ENCODE measurements at places on chromosomes 5 and 9. TPM values are rescaled to one million over a fixed set of nuclear protein-coding genes. Genes with fewer than 3 reads are reported as not detected.
A peak's percentile ranks its signal among the peaks of the same experiment; 100 is the strongest.

DNA sequence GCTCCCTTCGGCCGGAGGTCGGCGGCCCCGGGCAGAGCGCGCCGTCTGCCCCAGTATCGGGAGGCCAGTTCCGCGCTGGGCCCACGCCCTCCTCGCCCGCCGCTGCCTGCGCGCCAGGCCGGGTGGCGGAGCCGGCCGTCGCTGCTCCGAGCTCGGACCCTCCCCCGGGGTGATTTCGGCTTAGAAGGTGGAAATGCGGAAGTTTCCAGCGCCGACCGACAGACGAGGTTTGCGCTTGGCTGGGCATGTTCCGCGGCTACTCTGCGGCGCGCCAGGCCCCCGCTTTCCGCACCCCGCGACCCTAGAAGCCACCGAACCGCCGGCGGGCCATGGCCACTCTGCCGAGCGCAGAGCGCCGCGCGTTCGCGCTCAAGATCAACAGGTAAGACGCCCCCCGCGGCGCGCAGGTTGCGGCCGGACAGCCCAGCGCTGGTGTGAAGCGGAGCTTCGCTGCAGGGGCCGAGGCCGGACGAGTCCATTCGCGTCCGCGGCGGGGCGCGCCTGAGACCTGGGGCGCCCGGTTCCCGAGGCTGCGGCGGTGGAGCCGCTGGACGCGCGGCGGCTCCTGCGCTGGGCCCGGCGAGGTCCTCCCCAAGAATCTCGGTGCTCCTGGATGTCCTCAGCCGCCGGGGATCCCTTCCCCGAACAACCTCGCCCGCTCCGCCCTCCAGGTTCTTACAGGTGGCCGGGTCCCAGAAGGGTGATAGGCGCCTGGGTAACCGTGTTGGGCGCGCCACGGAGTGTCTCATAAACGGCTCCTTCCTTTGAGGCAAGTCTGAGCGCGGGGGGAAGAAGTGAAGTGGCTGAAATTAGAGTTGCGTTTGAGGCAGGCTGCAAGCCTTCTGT is at the start of gene DOCK8:
TSS of gene DOCK8 (plus strand) at position 218 of the 846 bp plus-strand sequence. CDS start at position 330, 112 bp downstream.
- H3K36me3 ChIP-seq, result no peaks in the 10 kb centered on the region
- H3K27ac ChIP-seq, result peak within 1 kb of the TSS; percentile 61
- H3K4me1 ChIP-seq, result peaks cover 37% of the 10 kb centered on the region
- no peaks in the 10 kb centered on the region for H3K27me3 ChIP-seq
- peak within 1 kb of the TSS; percentile 79 for H3K4me3 ChIP-seq
- peak; percentile 91 for DNase-seq

DNA sequence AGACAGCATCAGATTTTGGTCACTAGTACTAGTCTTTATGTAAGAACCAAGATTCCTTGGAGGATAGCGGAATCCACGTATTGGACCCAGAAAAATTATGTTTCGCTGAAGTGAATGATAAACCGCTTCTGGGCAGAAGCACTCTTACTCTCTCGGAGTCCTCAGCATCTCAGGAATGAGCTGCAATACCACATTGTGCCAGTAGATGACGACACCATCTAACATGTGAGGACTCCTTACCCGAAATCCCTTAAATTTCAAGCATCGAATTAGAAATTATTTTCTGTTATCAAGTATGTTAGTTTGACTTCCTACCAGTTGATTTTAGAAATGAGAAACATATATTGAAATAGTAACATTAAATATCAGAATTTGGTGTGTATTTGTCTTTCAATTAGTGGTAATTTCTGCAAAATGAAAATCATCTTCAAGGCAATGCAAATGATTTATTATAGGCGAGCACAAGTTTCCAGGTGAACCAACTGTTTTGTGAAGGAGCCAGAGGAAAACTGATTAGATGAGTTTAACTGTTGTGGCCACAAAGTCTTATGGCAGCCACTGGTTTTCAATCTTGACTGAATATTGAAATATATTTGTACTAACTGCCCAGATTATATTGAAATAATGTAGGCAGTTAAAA is 66.0 kb upstream of the CAMK4 start:
- H3K27ac ChIP-seq, result no peak overlapping the region
- peak; percentile 70 for DNase-seq
- H3K4me1 ChIP-seq, result no peaks in the 10 kb centered on the region
- H3K27me3 ChIP-seq, result no peaks in the 10 kb centered on the region
- H3K4me3 ChIP-seq, result no peak overlapping the region

DNA sequence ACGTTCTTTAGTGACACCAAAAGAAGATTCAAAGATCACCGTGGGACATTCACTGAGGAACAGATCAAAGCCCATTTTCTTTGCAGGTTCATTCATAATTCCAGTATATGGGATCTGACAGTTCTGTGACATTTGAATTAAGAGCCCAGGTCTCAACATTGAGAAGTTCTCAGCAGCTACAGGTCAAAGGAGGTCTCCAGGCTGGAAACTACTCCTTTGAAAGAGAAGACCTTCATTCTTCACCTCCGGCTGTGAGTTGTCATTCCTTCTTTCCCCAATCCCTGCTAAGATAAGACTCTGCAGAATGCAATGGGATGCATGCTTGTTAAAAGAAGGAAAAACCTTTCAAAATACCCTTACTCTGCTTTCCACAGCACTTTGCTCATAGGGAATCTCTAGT is 79.0 kb downstream of the COL23A1 start:
- peaks cover 3% of the 10 kb centered on the region for H3K27me3 ChIP-seq
- no peak overlapping the region for H3K27ac ChIP-seq
- no peaks in the 10 kb centered on the region for H3K36me3 ChIP-seq

GRCh38 chr5:61626639-61627282 is 294.7 kb downstream of the ZSWIM6 start:
- H3K36me3 ChIP-seq, result no peaks in the 10 kb centered on the region
- H3K27ac ChIP-seq, result no peak overlapping the region
- H3K27me3 ChIP-seq, result no peaks in the 10 kb centered on the region
- peaks cover 21% of the 10 kb centered on the region for H3K4me1 ChIP-seq
- DNase-seq, result peak; percentile 22

DNA sequence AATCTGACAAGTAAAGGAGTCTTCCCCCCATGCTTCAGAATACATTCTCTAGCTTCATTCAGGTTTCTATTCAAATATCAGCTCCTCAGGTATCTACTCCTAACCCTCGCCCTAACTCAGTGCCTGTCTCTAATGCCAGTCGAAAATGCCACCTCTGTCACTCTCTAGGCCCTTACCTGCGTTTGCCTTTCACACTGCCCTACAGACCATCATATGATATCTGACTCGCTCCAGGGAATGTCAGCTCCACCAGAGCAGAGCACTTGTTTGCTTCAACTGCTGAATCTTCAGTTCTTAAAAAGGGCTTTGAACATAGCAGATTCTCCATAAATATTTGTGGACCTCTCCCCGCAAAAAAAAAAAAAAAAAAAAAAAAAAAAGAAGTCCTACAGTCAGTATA is 46.7 kb downstream of the ADRB2 start:
- no peaks in the 10 kb centered on the region for H3K27me3 ChIP-seq
- no peak for DNase-seq
- no peak overlapping the region for H3K27ac ChIP-seq

GRCh38 chr5:35082530-35082929 is 34.8 kb upstream of the AGXT2 start:
- no peaks in the 10 kb centered on the region for H3K27me3 ChIP-seq
- no peak overlapping the region for H3K4me3 ChIP-seq
- no peaks in the 10 kb centered on the region for H3K36me3 ChIP-seq
- H3K27ac ChIP-seq, result no peak overlapping the region
- no peak for DNase-seq

- peaks cover 14% of the 10 kb centered on the region for H3K36me3 ChIP-seq
- peaks cover 73% of the 10 kb centered on the region for H3K4me1 ChIP-seq
- H3K4me3 ChIP-seq, result peak overlapping the region; percentile 93
- H3K27me3 ChIP-seq, result no peaks in the 10 kb centered on the region
- no peak for DNase-seq
Observed at GRCh38 chr5:119355244-119355638, 578 bp upstream of the TNFAIP8 start.

- H3K4me1 ChIP-seq, result peaks cover 72% of the 10 kb centered on the region
- peak overlapping the region; percentile 78 for H3K27ac ChIP-seq
- no peaks in the 10 kb centered on the region for H3K27me3 ChIP-seq
- DNase-seq, result peak; percentile 50
- H3K36me3 ChIP-seq, result no peaks in the 10 kb centered on the region
Observed at GRCh38 chr5:158753354-158753753, 346.4 kb downstream of the EBF1 start.

GRCh38 chr5:162888268-162888667 is 549.1 kb upstream of the CCNG1 start:
- no peaks in the 10 kb centered on the region for H3K36me3 ChIP-seq
- H3K27me3 ChIP-seq, result no peaks in the 10 kb centered on the region
- H3K4me3 ChIP-seq, result no peak overlapping the region
- no peaks in the 10 kb centered on the region for H3K4me1 ChIP-seq
- no peak overlapping the region for H3K27ac ChIP-seq

DNA sequence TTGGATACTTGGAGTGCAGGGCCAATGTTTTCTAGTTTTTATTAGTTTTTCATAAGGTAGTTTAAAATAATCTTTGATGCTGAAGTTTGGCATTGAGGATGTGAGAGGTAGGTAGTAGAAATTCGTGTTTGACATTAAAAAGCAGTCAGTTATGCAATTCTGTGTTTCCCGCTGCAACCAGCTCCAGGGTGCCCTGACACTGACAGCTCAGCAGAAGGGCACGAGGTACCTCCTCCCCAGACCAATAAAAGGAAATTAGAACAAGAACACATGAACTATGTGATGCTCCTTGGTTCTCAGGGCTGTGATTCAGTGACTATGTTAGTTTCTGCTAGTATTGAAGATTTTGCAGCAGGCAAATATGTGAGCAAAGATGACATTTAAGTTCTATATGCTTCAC is 40.2 kb downstream of the NSUN2 start:
- no peak overlapping the region for H3K4me3 ChIP-seq
- no peaks in the 10 kb centered on the region for H3K36me3 ChIP-seq
- no peak for DNase-seq
- no peak overlapping the region for H3K27ac ChIP-seq
- H3K4me1 ChIP-seq, result no peaks in the 10 kb centered on the region

GRCh38 chr5:174837919-174838902 is 113.8 kb downstream of the MSX2 start:
- no peak overlapping the region for H3K4me3 ChIP-seq
- H3K27ac ChIP-seq, result no peak overlapping the region

- DNase-seq, result no peak
- H3K4me1 ChIP-seq, result no peaks in the 10 kb centered on the region
- H3K27ac ChIP-seq, result no peak overlapping the region
- H3K4me3 ChIP-seq, result no peak overlapping the region
- H3K36me3 ChIP-seq, result no peaks in the 10 kb centered on the region
Observed at GRCh38 chr5:9428272-9428671, 117.6 kb downstream of the SEMA5A start.

- H3K4me1 ChIP-seq, result no peaks in the 10 kb centered on the region
- H3K27me3 ChIP-seq, result no peaks in the 10 kb centered on the region
- H3K27ac ChIP-seq, result no peak overlapping the region
Observed at GRCh38 chr5:128766406-128766805, 198.9 kb upstream of the SLC27A6 start.

GRCh38 chr5:129905473-129906176 is 1.4 kb downstream of the CHSY3 start:
- H3K27ac ChIP-seq, result no peak overlapping the region
- DNase-seq, result no peak
- peaks cover 12% of the 10 kb centered on the region for H3K4me1 ChIP-seq
- H3K27me3 ChIP-seq, result peaks cover 15% of the 10 kb centered on the region

GRCh38 chr5:138402640-138403039 is 36.2 kb upstream of the REEP2 start:
- DNase-seq, result no peak
- no peaks in the 10 kb centered on the region for H3K27me3 ChIP-seq
- H3K4me3 ChIP-seq, result no peak overlapping the region

DNA sequence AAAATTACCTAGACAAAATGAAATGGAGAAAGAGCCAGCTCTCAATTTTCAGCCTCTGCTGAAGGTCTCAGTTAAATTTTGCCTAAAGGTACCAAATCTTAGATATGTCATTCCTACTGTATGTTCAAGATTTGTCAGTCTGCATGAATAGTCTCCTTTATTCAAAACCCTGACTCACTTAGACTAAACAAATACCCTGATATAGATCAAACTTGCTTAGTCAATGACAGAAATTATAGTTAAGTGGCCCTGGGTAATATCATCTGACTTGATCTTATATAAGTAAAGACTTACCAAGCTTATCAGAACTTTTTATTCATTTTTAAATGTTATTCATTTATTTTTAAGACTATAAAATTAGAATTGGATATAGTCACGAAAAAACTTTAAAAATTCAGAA is 12.2 kb downstream of the MEGF9 start:
- H3K27ac ChIP-seq, result no peak overlapping the region
- no peaks in the 10 kb centered on the region for H3K36me3 ChIP-seq
- H3K27me3 ChIP-seq, result no peaks in the 10 kb centered on the region
- H3K4me1 ChIP-seq, result no peaks in the 10 kb centered on the region

DNA sequence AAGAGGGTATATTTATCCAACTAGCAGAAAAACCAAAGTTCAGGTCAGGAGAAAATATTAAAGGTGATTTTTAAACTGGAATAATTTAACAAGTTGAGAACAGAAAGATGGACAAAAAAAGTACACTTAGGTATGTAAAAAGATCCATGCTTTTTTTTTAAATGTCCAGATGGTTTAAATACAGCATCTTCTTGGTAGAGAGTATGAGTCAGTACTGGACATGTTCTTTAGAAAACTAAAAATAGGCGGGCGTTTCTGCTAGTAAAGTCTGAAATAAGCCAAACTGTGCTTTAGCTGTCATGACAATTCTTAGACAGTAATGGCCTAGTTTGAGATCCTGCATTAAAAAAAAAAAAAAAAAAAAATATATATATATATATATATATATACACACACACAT is 255.9 kb upstream of the ST8SIA4 start:
- H3K4me3 ChIP-seq, result no peak overlapping the region
- no peaks in the 10 kb centered on the region for H3K4me1 ChIP-seq
- no peak for DNase-seq
- no peak overlapping the region for H3K27ac ChIP-seq
- no peaks in the 10 kb centered on the region for H3K36me3 ChIP-seq
- no peaks in the 10 kb centered on the region for H3K27me3 ChIP-seq

GRCh38 chr9:69900406-69900805 is 79.8 kb downstream of the CFAP95 start:
- H3K4me1 ChIP-seq, result no peaks in the 10 kb centered on the region
- H3K4me3 ChIP-seq, result no peak overlapping the region
- no peak for DNase-seq
- no peak overlapping the region for H3K27ac ChIP-seq
- H3K27me3 ChIP-seq, result no peaks in the 10 kb centered on the region

GRCh38 chr5:157197086-157197485 is 16.4 kb downstream of the ITK start:
- no peak overlapping the region for H3K27ac ChIP-seq
- no peak overlapping the region for H3K4me3 ChIP-seq
- no peaks in the 10 kb centered on the region for H3K36me3 ChIP-seq
- peaks cover 4% of the 10 kb centered on the region for H3K4me1 ChIP-seq
- no peaks in the 10 kb centered on the region for H3K27me3 ChIP-seq
- no peak for DNase-seq

DNA sequence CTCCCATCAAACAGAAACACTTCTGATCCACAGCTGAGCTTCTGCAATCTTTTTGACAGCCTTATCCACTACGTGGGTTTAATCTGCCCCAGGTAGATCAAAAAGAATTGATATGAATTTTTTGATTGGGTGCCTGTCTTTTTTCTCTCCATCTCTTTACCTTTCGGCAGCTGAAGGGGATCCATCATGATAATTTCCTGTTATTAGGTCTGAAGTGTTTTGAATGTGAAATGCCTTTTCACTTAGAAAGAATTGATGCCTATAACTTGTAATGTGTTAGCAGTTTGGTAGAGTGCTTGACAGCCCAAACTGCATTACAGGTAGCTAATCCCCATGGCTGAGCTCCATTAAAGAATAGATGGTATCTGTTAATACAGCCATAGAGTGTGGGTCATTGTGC is 745.4 kb downstream of the TLR4 start:
- H3K36me3 ChIP-seq, result no peaks in the 10 kb centered on the region
- no peaks in the 10 kb centered on the region for H3K27me3 ChIP-seq
- no peak overlapping the region for H3K27ac ChIP-seq
- no peak overlapping the region for H3K4me3 ChIP-seq
- no peak for DNase-seq

Gene FBXW5
- total RNA-seq, result 102 TPM

Gene PCDHA2
- total RNA-seq, result not detected

Gene UNC5A
- total RNA-seq, result not detected

Gene MYO10
- total RNA-seq, result not detected

Gene MLLT3
- total RNA-seq, result 3.2 TPM

All from B cell (primary cell).